GM18507 (cell line): ENCODE measurements at places on chromosomes 4 and X.

GRCh38 chrX:80808881-80809411 lies 731 bp downstream of the BRWD3 start:
- no peak for DNase-seq

DNA sequence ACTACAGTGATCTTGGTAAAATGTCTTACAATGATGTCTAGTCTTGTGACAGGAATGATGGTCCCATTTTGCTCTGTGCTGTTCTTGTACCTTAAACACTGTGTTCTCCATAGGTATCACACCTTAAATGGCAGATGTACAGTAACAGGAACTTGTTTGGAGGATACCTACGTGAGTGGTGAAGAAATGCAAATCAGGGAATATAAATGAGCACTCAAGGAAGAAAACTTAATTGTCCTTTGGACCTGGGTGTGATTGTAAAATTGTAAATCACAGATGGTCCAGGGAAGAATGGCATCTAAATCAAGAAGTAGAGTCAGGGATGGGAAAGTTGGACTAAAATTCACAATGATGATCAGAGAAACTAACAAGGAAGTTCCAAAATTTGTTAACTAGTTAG lies 12.7 kb downstream of the HPGDS start:
- DNase-seq = no peak

DNA sequence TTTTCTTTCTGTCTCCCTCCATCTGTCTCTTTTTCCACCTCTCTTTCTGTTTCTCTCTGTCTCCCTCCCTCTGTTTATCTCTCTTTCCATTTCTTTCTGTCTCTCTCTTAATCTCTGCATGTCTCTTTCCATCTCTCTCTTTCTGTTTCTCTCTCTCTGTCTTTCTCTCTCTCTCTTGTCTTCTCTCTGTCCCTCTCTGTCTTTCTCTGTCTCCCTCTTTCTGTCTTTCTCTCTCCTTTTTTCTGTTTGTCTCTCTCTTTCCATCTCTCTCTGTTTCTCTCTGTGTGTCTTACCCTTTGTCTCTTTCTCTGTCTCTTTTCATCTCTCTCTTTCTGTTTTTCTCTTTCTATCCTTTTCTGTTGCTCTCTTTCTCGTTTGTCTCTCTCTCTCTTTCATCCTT lies 34.7 kb downstream of the ARSF start:
- no peak for DNase-seq

GRCh38 chr4:85478576-85478975 lies 3.6 kb downstream of the ARHGAP24 start:
- no peak for DNase-seq

DNA sequence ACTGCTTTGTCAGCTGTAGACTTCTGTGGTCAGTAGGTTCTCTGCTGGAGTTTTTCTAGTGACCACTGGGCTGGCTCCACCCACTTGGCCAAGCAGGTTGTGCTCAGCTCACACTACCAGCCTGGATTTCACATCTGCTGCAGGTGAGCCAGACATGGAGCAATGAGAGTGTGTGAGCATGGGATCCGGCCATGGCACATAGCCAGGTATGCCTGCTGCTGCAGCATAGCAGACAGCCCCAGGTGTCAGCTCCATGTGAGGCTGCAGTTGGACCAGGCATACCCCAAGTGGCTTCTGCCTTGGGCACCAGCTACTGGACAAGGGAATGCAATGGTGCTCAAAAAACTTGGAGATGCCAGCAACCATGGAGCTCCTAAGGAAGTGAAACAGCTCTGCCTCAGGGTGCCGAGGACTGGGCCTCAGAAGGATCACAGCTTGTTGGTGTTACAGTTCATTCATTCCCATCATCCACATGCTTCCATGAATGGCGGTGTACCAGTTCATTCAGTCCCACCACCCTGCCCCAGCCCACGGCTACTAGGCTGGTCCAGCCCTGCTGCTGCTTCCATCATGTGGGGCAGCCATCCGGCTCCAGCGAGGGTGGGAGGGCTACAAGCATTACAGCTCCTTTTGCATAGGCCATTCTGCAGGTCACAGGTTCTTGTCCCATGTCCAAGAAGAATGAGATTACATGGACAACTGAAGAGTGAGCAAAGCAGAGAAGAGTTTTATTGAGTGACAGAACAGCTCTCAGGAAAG lies 389.1 kb upstream of the PCDH7 start:
- DNase-seq = no peak

DNA sequence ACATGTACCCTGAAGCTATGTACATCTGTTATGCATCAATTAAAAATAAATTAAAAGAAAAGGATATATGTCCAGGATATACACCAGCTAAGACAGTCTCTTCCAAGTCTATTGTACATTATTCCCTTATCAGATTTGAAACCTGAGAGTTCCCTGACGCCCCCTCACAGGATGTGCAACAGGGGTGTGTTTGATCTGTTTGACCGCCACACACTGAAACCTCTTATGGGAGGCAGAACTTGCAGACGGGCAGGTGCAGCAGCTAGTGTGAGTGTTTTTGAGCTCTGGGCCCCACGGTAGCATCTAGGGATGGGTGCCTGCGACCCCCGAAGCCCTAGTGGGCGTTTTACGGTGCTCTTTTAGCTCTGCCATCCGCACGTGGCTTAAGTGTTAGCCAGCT lies 4.7 kb downstream of the XG start:
- DNase-seq = no peak

DNA sequence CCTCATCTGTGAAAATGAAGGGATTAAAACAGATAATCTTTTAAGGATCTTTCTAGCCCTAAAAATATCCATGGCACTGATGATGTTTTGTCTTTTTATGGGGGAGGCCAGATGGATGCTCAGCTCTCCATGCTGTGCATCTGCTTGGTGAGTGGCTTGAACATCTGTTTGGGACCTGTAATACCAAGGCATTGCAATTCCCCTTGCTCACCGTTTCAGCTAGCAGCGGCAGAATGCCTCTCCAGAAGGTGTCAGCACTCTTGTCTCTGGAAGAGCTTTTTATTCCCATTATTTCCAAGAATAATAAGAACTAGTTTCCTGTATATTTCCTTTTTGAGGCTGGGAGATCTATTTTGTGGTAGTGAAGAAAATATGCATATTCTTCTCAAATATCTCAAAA lies 151.9 kb upstream of the ANK2 start:
- no peak for DNase-seq

DNA sequence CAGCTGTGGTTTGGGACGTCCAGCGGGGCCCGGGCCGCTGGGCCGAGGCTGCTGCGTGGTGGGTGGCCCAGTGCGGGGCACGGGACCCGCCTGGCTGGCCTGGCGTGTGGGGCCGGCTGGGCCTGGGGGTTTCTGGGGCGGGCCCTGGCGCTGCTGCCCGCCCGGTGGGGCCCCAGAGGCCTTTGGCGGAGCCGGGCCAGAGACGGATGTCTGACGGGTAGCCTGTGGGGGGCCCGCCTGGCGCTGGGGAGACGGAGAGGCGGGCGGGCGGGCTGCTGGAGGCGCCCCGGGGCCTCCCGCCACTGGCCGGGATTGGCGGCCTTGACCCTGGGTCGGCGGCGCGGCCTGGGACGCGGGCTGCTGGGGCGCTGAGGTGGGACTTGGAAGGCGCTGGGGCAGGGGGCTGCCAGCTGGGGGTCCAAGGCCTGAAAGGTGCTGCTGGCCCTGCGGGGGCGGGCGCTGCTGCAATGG lies 8.1 kb upstream of the TIMP1 start:
- no peak for DNase-seq

GRCh38 chr4:57426779-57427395 lies 316.7 kb upstream of the IGFBP7 start:
- DNase-seq = peak; percentile 4

GRCh38 chr4:83019794-83020494 lies 9.3 kb upstream of the LIN54 start:
- DNase-seq = no peak

DNA sequence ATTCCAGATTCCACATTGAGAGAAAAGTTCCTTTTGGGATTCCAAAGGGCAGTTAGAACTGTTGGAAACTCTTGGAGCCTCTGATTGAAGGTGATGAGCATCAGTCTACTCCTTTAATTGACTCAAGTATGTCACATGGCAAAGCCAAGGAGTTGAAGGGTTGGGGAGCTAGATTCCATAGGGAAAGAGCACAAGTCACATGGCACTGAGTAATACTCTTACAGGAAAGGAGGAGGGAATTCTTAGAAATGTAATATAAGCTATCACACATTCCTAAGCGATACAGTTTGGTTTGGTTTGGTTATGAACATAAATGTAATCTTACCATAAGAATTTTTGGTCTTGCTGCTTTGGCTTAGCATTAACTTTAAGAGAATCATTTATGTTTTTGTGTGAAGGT lies 15.7 kb downstream of the SPCS3 start:
- no peak for DNase-seq

GRCh38 chr4:112706840-112707207 lies 69.9 kb downstream of the LARP7 start:
- no peak for DNase-seq

GRCh38 chrX:48794911-48795515 lies 6.9 kb upstream of the HDAC6 start:
- no peak for DNase-seq

DNA sequence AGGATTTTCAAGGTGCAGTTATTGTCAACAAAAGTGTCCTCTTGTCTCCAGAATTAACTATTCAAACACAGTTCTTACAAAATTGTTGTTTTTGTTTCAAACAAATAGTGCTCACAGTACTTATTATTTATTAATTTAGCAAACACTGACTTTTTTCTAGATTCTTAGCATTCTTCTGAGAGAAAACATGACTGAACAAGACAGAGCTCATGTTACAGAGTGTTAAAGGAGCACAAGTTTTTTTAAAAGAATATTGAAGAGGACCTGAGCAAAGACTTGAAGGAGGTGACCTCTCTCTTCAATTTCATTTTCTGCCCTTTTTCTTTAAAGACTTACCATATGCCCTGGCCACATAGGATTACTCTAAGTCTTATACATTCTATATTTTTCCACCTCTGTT lies 2220.3 kb upstream of the AGA start:
- no peak for DNase-seq

DNA sequence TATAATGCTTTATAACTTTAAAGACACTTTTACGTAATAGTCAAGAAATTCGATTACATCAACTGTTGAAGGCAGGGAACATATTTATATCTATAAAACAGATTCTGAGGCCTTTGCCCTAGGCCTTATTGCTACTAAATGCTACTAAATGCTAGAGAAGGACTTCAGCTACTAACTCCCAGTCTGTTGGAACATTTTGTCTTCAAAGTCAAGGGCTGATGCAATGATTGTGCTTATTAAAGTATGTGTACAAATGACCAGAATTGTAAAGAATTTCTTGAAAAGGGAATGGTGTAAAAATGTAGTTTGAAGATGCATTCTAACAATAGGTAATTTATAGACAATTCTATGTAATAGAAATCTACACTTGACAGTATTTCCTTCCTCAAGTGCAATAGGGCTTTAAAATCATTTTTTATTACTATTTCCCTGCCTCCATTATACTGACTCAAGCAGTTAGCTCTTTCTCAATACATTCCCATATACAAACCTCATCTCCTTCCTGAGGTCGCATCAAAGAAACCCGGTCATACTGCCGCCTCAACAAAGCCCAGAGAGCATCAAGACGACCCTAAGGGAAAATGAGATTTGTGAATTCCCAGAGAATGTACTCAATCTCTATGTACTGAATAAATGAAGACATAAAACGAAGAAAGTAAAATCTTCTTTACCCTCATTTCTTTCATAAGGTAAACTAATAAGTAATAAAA lies 95.7 kb downstream of the ANTXR2 start:
- no peak for DNase-seq

GRCh38 chrX:132953354-132953753 lies 5.1 kb downstream of the HS6ST2 start:
- no peak for DNase-seq

DNA sequence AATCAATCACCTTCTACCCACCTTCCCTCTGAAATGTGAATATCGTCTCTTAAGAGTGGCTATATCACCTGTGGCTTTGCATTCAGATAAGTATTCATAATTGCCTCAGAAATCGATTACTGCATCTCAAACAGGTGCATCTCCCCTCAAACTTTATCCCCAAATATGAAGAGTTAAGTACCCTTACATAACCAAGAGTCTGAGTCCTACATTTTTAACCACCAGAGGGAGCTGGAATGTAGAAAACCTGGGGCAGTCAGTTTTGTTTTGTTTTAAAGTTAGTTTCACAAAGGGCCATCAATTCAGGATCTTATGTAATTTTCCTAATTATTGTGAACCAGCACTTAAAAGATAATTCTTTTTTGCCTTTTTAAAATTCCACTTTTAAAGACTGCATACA lies 5.7 kb downstream of the TCEANC start:
- DNase-seq = no peak

DNA sequence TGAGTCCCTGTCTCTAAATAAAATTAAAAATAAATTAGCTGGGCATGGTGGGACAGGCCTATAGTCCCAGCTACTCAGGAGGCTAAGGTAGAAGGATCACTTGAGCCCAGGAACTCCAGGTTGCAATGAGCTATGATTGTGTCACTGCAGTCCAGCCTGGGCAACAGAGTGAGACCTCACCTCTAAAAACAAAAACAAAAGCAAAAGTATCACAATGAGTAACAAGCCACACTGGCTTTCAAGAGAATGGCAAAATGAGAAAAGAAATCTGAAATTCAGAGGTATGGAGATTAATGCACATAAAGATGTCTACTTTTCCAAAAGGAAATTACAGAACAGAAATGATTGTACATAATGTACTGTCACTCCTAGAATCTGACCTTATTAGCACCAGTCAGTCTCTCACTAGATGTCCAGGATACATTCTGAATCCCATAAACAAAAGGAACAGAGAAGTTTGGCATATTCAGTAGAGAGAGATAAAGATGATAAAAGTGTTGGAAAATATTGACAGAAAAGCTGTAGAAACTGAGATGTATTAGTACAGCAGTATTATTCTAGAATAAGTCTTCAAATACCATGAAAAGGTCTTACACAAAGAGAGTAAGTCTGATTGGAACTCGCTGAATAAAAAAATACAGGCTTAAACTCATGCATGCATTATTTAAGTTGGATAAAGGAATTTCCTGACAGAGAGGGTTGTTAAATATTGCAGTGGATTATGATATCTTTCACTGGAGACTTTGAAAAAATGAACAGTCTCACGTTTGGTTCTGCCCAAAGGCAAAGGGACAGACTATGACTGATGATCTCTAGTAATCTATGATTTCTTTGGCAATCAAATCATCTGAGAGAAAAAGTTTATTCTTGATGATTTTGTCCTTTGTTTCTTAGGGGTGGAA lies 102.5 kb downstream of the SH3RF1 start:
- DNase-seq = no peak

DNA sequence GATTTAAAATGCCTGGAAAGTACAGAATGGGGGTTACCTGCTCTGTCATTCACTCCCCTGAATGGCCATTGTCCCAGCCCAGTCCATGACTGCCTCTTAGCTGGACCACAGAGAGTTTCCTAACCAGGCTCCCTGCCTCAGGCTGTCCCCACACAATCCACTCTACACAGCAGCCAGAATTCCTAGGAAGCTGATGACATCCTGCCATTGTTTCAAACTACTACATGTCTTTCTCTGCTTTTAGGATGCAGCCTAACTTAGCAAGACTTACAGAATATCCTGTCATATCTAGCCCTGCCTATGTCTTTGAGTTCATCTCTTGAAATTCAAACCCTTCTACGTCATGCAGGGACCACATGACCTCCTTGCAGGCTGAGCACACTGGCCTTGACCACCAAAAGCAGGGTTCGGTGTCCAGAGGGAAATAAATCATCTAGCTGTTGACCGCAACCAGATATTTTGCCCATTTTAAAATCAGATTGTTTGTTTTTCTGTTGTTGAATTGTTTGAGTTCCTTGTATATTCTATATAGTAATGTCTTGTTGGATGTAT lies 16.1 kb upstream of the CRMP1 start:
- DNase-seq = no peak

GRCh38 chr4:37516057-37516775 lies 170.0 kb downstream of the RELL1 start:
- DNase-seq = no peak
